ENCODE measurements at places on chromosomes 5 and 9. TPM values are rescaled to one million over a fixed set of nuclear protein-coding genes. Genes with fewer than 3 reads are reported as not detected.

The CDH18 gene
- total RNA-seq = not detected

The ZDHHC11B gene
- total RNA-seq = not detected

The RGS7BP gene
- total RNA-seq = not detected

The RXFP3 gene
- not detected for total RNA-seq

The CKMT2 gene
- total RNA-seq = not detected

The IQGAP2 gene
- total RNA-seq = 72.1 TPM

The PPP2R2B gene
- 2.0 TPM for total RNA-seq

The TTC16 gene
- total RNA-seq = 4.7 TPM

The PAIP1 gene
- total RNA-seq = 36.3 TPM

The KCNV2 gene
- not detected for total RNA-seq

The IL3 gene
- total RNA-seq = not detected

The NPDC1 gene
- total RNA-seq = 29.9 TPM

The RGMB gene
- 0.13 TPM for total RNA-seq

The C5orf58 gene
- not detected for total RNA-seq

The PCDHGA8 gene
- not detected for total RNA-seq

The C5orf52 gene
- total RNA-seq = not detected

The PCDHGC5 gene
- total RNA-seq = not detected
